ACHN (cell line): ENCODE measurements at places on chromosomes 12 and 14.

DNA sequence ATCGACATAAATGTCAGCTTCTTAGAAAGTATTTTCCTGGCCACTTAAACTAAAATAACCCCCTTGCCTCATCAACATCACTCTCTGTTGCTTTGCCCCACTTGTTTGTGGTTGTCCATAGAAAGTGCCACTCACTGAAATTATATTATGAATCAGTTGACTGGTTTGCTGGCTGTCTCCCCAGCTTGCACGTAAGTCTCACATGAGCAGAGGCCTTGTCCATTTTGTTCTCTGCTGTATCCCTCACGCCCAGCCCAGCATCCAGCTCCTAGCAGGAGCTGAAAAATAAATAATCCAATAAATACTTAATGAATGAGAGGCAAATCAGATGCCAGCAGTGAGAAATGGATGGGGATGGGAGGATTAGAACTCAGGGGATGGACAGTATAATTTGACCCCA, 159.3 kb downstream of the KSR2 start:
- no peak for DNase-seq

DNA sequence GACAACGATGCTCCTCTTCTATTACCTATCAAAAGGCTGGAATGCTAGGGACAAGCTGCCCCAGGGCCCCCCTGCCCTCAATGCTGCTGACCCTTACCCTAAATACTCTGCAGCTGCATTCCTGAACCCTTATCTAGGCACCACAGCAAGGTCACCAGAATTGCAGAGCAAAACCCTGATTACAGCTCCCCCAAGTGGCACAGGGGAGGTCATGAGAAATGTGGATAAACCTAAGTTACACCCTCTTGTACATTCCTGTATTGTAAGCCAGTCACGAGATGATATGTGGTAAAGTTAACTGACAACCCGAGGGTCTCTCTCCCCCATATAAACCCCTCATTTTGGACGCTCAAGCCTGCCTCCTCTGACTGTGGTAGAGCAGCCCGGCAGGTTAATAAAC, 411.8 kb upstream of the STXBP6 start:
- DNase-seq: no peak

DNA sequence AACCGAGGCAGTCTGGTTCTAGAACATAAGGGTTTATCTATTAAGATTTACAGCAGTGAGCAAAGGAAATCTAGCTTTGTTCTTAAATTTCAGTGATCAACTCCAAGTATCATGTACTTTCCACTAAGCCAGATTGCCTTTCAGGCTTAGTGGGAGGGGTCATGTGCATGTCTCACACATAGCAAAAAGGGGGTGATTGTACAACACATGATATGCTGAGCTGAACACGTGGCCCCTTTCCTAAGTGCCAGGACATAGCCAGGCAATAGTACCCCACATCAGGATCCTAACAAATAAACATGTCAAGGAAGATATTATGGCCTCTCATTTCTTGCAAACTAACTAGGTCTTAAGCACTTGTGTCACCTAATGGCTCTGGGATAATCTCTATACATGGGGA, 347.2 kb downstream of the C12orf75 start:
- DNase-seq: no peak

- no peak for DNase-seq
Observed at GRCh38 chr14:21275261-21275858, 4.5 kb upstream of the RPGRIP1 start.

DNA sequence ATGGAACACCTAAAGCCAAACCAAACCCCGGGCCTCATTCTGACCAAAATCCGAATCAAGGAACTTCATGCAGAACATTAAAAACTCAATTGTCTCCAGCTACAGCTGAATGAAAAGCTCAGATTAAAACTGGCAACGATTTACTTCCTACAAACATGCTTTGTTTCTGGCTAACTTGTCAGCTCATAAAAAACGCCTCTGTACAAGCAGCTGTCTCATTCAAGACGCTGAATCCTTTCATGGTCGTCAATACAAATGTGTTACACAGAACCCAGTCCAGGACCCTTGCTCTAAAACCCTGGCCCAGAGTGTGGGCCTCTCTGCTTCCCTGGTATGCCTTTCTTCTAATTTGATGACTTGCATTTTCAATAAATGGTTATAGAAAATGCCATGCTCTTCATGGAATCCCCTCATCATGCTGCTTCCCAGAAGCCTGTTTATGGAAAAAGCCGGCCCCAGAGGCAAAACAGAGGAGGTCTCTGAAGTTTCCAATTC, 183.1 kb downstream of the PHLDA1 start:
- no peak for DNase-seq

- DNase-seq: peak; percentile 19
Observed at GRCh38 chr14:51638071-51638944, 13.4 kb upstream of the FRMD6 start.

GRCh38 chr14:93121030-93121834, 5.5 kb upstream of the ITPK1 start:
- DNase-seq: no peak

GRCh38 chr12:2149091-2149490, 96.3 kb downstream of the CACNA1C start:
- no peak for DNase-seq

DNA sequence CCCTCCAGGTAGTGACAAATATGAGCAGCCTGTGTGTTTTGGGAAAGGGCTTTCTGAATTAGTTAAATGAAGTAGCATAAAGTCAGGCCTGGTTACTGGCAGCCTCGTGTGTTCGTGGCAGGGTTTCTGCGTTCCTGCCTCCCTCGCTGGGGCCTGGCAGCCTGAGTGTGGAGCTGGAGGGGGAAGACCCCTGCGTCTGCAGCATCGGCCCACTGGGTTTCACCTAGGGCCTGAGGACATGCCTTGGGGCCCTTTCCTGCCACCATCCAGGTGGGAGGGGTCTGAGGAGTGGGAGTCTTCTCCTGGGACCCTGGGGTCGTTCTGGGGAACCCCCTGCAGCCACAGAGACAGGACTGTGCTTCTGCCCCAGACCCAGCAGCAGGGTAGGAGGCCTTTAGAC, 20.4 kb upstream of the AMN start:
- no peak for DNase-seq

DNA sequence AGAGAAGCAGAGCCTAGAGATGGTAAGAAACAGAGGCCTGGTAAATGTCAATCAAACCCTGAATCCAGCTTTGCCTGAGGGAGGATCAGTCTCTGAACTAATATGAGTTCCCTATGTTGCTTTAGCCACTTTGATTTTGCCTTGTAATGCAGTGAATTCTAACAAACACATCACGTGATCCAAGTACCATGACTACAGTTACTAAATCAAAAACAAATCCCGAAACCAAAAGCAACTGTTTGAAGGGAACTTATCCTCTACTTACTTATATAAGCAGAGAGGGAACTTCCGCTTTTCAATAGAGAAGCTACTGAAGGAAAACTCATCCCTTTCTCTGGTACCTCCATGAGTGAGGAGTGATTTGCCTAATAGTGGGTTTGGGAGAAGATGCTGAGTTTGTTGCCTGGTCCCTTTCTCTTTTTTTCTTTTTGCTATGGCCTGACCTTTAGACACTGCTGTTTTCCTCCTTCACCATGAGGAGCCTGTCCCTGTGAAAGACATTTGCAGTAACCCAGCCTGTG, 7.7 kb upstream of the PPTC7 start:
- DNase-seq: no peak

- no peak for DNase-seq
Observed at GRCh38 chr12:119096429-119097202, 82.1 kb upstream of the HSPB8 start.

DNA sequence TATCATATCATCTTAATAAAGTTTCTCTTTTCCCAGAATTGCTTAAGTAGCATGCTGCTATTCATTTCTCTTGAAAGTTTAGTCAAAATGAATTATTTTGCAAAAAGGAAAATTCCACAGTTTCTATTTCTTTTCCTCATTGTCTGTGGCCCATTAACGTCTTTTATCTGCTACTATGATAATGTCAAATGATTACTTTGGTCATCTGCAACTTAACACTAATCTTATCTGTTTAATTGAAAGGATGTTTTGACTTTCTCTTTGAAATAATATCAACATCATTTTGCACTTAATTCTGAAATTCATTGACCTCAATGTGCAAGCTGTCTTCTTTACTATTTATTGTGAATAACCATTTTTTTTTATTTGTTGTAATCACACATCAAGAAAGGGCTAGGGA, 146.5 kb upstream of the SLCO1C1 start:
- DNase-seq: no peak

DNA sequence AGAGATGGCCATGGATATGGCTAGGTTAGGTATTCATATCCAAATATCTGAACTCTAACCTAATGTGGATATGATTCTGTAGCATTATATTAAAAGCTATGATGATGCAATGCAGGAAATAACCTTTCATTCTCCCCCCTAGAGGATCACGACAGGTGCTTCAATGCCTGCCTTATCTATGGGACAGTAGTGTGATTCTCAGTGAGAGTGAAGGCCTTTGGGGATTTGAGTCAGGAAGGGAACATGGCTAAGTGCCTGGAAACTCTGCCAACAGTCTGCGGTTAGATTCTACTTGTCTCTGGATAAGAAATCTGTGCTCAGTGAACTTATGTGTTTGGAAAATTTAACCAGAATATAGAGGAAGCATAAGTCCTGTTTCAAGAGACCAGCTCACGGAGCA, 81.8 kb downstream of the SLC38A1 start:
- peak; percentile 32 for DNase-seq

DNA sequence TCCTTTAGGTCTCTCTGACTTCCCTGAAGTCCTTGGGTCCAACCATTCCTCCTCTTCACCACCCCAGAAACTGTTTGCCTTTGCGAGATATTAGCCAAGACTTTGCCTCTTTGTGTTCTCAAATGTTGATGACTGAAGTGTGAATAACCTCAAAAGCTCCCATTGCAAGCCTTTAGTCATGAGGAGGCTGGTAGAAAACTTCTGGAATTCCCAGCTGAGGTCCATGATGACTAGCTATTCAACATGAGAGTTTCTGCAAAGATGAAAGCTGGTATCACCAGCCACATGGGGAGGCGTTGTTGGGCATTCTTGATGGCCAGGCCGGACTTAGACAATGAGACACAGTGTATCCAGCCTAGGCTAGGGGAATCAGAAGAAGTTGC, 111.7 kb downstream of the TBX5 start:
- DNase-seq: no peak

- no peak for DNase-seq
Observed at GRCh38 chr12:129459886-129460285, 443.9 kb downstream of the TMEM132D start.

- peak; percentile 31 for DNase-seq
Observed at GRCh38 chr12:75876832-75877762, 154.5 kb downstream of the PHLDA1 start.

DNA sequence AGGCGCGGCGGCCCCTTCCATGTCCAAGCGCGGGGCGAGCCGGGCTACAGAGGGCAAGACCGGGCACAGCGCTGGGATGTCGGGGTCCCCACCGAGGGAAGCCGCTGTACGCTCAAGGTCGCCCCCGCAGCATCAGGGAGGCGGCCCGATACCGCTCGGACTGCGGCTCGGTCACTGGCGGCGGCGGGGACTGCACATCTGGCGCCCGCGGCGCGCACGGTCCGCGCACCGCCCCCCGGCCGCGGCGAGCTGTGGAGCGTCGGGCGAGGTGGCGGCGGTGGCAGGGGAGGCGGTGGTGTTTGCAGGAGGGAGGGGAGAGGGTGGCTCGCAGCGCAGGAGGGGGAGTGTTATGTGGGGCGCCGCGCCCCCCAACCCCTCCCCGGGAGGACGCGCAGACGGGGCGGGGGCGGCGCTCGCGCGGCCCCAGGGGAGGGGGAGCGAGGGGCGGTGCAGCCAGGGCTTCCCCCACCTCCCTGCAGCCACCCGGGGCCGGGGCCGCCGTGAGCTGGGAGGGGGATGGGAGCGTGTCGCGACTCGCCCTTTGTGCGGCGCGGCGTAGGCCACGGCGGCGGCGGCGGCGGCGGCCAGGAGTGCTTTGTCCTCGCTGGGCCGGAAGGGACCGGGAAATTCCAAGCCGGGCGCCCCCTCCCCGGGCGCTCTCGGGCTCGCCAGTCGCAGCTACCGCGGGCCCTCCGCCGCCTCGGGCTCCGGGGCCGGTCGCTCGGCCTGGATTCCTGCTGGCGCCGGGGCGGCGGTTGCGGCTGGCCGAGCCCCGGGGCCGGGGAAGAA, at the start of gene NUAK1:
TSS of gene NUAK1 (minus strand) at position 322 of the 789 bp plus-strand sequence. CDS start at position 21, 301 bp downstream.
- DNase-seq: peak; percentile 85

DNA sequence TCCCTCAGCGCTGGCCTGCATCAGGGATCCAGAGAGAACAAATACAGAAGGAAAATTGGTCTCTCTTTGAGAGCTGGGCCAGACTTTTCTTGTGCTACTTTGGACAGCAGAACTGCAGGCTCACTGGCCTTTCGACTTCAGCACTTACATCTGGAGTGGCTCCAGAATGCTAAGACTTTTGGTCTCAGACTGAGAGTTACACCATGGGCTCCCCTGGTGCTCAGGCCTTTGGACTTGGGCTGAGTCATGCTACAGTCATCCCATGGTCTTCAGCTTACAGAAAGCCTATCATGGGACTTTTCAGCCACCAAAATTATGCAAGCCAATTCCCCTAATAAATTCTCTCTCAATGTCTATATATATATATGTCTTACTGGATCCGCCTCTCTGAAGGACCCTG, 9.0 kb upstream of the CD163 start:
- peak; percentile 70 for DNase-seq

- DNase-seq: no peak
Observed at GRCh38 chr12:119292893-119293630, 41.5 kb upstream of the CCDC60 start.

- DNase-seq: no peak
Observed at GRCh38 chr12:6780573-6780972, 8.3 kb downstream of the LAG3 start.

DNA sequence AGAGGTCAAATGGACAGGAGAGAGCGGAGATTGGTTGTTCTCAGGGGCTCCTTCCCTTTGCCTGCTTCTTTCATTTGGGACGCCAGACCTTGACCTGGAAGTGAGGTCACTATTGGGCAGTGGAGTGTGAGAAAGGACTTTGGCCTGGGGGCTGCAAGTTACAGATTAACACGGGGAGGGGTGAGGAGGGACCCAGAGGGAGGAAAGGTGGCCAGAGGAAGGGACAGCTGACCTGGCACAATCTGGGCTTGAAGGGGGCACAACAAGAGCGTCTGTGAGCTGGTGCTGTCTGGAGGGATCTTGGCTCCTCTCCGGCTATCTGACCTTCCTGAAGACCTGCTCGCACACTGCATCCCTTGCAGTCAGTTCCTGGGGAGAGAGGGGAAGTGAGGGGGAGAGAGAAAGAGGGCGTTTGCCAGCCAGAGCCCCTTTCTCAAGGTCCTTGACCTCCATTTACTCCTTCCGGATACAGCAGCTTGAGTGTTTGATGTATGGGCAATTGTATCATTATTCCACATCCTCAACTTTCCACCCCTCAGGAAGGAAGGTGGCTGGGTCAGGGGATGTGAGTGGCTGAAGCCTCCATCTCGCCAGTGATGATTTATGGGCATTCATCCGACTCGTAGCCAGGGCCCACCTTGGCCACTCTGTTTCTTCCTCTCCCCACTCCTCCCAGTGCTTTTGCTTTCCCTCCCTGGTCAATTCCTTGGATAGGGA, 4.7 kb downstream of the RBP5 start:
- DNase-seq: no peak

DNA sequence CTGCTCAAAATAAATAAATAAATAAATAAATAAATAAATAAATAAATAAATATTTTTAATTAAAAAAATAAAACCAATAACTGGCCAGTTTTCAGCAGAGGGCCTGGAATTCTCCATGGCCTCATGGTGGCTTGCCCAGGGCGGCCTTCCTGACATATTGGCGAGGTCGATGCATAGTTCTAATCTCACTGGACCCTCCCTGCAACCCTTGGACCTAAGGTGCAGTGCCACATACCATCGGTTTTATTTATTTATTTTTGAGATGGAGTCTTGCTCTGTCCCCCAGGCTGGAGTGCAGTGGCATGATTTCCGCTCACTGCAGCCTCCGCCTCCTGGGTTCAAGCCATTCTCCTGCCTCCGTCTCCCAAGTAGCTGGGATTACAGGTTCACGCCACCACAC, 3.9 kb upstream of the VSIG10 start:
- no peak for DNase-seq

GRCh38 chr12:12975322-12976077, 23.5 kb upstream of the GPRC5D start:
- peak; percentile 89 for DNase-seq
